ENCODE measurements at places on chromosomes 4 and X.

DNA sequence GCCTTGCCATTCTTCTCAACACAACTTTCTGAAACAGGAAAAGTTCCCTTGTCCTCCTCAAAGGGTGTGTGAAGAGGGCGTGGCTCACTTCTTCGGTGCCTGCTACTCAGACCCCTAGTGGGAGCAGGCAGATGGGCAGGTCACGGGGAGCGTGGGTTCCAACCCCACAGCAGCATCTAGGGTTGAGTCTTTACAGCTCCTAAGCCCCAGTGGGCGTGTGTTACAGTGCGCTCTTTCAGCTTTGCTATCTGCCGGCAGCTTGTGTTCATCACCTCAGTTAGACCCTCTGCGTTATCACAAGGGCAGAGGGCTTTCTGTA, 57.5 kb upstream of the KLF3 start:
- DNase-seq, result no peak

- DNase-seq, result no peak
Measured at GRCh38 chr4:84809946-84810345, 156.5 kb downstream of the WDFY3 start.

GRCh38 chrX:39998636-39999406, 98.9 kb downstream of the BCOR start:
- DNase-seq, result no peak

DNA sequence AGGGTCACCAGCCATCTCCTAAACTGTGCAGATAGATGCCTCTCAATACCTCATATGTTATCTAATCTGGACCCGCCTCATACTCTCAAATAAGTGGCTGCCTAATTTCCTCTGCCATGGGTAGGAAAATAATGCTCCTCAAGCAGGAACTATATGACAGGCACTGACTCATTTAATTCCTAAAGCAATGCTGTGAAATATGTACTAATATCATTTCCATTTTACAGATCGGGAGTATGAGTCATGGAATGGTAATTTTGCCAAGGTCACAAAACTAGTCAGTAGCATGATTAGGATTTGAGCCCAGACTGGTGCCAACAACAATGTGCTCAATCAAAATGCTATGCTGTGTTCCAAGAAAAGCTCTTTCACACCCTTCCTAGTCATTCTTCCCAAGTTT, 3.0 kb upstream of the NXT2 start:
- DNase-seq, result no peak

DNA sequence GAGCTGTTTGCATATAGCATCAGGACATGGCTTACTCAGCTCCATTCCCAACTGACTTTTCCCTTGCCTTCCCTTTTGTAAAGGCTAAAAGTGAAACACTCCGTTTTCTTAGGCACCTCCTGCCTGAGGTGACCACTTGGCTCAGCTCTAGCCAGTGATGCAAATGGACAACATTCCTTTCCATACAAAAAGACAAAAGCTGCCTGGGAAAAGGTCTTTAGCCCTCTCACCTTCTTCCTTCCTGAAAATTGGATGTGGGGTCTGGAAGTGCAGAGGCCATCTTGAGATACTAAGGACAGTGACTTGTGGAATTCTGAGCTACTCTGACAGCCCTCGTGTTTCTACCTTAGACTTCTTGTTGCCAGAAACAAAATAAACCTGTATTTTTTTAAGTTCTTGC, 27.7 kb upstream of the SFRP2 start:
- DNase-seq, result no peak

GRCh38 chr4:14165222-14165920, 537.8 kb upstream of the BOD1L1 start:
- peak; percentile 82 for DNase-seq

DNA sequence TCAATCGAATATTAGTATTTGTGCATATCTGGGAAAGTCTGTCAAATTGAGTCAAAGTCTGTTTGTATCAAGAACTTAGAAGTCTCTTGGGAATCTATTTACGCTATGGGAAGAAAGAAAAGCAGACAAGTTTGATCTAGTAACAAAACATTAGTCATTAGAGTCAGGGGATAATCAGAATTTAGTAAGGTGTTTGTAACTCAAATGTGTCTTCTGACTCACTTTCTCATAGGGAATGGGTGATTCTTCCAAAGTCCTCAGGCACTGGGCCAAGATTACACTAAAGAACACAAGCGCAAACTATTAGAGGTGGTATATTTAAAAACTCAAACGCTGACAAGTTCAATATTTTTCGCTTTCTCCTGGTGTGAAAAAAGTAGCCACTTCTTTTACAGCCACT, 926.5 kb downstream of the PDHA2 start:
- no peak for DNase-seq

Data from GM12865 (cell line).